GM12892 (cell line): ENCODE measurements at places on chromosomes 2 and 18.

DNA sequence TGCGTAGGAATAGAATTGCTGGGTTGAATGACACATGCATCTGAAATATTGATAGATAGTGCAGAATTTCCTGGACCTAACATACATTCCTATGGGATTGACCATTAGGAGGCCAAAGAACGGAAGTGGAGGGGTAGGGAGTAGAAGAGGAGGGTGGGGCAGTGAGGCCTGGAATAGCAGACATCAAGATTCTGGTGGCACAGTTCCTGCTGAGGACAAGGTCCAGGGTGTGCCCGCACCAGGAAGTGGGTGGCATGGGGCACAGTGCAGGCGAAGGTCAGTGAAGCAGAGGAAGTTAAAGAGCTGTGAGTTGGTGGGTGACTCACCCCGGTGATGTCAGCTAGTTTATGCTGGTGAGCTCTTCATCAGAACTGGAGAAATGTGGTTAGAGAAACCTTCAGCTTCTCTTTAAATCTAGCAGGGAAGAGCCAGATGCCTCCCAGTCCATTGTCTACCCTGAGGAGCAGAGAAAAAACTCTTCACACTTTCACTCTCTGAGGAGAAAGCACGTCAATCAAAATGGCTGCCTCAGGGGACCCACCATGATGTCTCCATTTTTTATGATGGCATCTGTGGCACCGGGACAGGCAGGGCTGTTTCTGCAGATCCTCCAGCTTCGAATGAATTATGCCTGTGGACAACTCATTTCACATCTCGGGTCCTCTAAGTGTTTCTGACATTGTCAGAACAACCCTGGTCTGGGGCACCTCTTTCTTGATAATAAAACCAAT is 55.9 kb upstream of the CTLA4 start:
- no peak for DNase-seq

DNA sequence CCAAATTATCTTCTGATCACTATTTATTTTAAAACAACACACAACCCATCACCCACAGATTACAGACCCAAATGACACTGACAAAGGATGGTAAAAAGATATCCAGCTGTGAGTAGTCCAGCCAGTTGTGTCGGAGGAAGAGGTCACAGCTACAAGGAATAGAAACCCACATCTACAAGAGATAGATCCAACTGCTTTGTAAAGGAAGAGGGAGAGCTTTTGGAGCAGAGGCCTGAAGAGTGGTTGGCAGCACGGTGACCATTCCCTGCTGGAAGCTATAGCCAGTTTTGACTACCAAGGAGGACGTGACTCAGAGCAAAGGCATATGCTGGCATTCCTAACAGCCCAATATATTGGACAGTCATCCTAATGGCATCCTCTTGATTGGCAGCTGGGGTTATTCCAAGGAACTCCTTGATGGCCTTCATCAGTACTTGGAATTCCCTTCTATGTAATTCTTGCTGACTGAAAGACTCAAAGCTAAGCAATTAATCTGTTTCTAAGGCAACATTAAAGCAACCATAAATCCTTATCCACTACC is 17.1 kb downstream of the SLC8A1 start:
- no peak for DNase-seq

- no peak for DNase-seq
Observed at GRCh38 chr2:191020742-191021381, 6.9 kb upstream of the STAT1 start.

GRCh38 chr18:7846335-7846734 is 279.2 kb downstream of the PTPRM start:
- DNase-seq = no peak

DNA sequence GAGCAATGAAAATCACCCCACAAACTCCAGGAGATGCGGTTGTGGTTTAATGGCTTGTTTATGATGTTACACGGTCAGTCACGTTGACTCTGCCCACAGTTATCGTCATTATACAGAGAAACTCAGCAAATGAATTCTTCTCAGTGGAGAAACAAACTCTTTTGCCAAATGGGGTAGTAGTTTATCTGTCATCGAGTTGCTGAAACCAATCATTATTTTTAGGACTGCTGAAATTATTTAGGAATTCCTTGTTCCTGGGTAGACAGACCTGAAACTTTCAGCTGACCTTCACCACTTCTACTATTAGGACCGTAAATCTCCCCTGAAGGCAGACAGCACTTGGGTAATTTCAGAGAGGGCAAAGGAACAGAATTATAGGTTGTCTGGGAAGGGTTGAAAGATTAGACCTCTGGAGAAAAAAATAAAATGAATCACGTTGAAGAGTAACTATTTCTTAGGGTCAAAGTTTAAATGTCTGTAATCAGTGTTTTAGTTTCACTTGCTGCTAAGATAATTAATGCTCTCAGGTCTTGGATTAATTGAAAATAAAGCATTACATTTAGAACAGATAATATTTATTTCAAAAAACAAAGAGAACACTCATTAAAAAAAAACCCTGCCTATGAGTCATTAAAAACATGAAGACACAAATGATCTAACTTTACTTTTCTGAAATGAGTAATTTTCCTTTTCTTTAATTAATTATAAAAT is 52.1 kb upstream of the LYPD6 start:
- DNase-seq = no peak

DNA sequence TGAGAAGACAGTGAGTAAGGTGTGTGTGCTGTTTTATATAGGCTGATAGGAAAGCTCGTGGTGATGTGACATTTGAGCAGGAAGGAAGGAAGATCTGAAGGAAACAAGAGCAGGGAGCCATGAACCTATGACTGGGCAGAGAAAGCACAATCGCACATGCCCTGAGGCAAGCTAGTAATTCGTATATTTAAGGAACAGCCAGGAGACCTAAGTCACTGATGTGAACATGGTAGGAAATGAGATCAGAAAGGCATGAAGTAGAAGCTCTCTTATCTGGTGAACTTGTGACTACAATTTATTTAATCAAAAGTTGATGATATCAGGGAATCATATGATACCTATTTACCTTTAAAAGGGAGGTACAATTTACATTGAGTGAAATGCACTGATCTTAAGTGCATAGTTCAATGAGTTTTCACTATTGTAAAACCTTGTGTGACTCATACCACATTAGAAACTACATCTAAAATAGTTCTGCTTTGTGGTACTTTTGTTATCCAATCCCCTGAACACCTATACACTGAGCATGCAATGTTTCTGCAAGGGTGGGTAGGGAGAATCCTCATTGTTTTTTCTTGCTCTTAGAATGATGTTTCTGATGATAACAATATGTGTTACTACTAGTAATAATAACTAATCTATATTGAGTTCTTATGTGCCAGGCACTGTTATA is 67.5 kb downstream of the GALNT13 start:
- no peak for DNase-seq

GRCh38 chr2:54386585-54386984 is 69.5 kb upstream of the SPTBN1 start:
- no peak for DNase-seq

DNA sequence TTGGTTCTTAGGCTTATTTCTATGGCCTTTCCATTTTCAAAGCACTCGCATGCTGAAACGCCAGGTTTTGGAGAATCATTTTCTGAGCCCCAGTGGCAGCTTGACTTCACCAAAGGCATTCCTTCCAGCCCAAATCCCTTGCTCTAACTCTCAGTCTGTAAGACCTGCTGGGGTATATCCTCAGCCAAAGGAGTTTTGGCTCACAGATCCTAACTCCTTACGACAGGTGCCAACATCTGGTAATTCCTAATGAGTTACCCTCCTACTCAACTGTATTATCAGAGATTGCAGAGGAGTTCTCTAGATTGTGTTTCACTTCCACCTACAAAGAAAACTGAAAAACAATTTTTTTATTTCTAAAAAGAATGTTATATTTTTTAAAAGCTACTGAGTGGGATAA is 79.0 kb upstream of the RAB27B start:
- no peak for DNase-seq

DNA sequence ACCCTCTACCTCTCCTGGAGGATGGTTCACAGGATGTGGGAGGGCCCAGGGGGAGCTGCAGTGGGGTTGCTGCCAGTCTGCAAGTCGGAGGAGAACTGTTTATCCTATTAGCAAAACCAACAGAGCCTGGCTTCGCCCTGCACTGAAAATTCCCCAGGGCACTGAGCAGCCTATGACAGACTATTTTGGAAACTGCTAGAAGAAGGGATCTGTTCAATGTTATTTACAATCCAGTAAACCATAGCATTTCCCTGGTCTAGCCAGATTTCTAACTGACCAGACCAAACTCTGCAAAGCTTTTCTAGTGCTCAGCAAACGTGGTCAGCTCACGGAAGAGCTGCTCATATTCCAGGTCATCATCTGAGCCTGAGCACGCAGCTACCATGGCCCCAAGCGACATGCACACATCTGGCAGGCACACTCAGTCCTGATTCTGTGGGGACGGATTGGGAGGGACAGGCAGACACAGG is 64.8 kb upstream of the PID1 start:
- no peak for DNase-seq

GRCh38 chr2:230203110-230203676 is 16.6 kb downstream of the SP110 start:
- DNase-seq = peak; percentile 32

DNA sequence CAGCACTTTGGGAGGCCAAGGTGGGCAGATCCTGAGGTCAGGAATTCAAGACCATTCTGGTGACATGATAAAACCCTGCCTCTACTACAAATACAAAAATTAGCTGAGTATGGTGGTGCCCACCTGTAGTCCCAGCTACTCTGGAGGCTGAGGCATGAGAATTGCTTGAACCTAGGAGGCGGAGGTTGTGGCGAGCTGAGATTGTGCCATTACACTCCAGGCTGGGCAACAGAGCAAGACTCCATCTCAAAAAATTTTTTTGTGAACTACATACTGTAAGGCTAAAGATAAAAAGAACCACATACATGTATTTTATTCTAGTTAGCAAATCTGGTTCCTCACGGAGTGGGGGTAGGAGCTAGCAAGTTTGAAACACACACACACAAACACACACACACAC is 45.1 kb downstream of the RAB10 start:
- no peak for DNase-seq
